Right lung (tissue), 10 donors: ENCODE measurements at places on chromosomes 5 and 9.

DNA sequence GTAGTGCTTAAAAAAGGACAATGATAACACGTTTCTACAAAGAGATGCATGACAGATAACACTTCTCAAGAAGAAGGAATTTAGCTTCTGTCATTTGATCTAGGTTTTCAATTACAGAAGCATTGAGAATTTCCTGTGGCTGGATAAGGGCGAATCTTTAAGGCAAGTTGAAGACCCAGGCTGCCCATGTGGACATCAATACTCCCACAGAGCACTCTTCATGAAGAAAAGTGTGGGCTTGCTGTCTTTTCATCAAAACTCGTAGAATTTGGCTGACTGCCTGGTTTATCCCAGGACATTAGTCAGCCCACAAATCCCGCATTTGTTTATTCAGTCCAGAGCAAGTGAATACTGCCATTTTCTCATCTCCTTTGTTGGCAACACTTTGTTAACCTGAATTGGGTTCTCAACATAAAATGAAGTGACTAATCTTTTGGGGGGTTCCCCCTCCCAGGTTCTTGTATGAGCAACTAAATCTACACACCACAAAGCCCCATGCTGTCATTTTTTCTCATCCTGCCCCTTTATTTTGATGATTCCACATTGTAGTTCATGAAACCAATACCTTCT, 43.4 kb upstream of the CDKN2B start:
- DNase-seq: no peak

GRCh38 chr5:124952079-124952478, 205.6 kb upstream of the ZNF608 start:
- no peak for DNase-seq

DNA sequence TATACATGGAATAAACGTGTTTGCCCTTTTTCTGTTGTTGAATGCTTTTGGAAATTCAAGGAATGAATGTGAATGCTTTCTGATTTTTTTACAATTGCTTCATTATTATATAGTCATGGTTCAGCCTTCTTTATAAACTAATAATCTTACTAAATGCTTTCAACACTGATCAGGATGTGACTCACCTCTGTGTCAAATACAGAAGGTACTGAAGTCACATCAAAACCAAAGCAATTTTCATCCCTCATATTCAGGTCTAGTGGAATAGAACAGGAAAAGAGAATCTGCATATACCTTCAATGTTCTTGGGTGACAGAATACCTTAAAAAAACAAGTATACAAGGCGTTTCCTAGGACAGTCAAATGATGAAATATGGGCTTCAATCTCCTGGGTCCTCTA, 170.7 kb downstream of the PDE4D start:
- no peak for DNase-seq

GRCh38 chr5:21654-22233, 70.2 kb upstream of the PLEKHG4B start:
- DNase-seq: no peak

- no peak for DNase-seq
Measured at GRCh38 chr9:130150779-130151382, 21.3 kb upstream of the NCS1 start.
